ENCODE measurements at places on chromosomes 2 and 18.

GRCh38 chr2:176822060-176822459 lies 390.5 kb upstream of the HNRNPA3 start:
- DNase-seq, result no peak

- no peak for DNase-seq
Observed at GRCh38 chr18:45566025-45566740, 49.1 kb upstream of the SLC14A2 start.

DNA sequence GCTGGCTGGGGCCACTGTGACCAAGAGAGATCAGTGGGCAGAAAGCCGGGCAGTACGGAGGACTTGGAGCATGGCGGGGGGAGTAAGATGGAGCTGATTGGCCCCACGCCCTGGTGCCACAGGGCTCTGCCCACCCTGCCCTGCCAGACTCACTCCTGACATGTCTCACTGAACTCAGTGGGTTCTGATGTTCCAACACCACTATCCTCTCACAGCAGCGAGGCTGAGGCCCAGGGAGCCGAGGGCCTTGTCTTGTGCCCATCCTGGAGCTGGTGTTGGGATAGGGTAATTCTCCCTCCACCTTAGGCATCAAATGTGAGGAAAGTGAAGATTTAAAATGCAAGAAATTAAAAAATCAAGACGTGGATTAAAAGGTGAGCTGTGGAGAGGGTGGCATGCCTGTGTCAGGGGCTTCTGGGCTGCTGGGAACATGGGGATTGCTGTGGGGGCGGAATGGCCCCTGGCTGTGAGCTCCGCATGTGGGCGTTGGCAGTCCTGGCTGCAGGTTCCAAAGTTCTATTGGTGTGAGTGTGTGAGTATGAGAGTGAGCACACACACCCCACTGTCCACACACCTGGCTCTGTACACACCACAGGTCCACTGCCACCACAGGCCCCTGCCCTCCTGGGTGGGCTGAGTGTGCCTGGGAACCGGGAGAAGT lies 283.5 kb upstream of the HS6ST1 start:
- DNase-seq, result no peak

GRCh38 chr2:178882666-178883440 lies 75.6 kb upstream of the TTN start:
- DNase-seq, result no peak

DNA sequence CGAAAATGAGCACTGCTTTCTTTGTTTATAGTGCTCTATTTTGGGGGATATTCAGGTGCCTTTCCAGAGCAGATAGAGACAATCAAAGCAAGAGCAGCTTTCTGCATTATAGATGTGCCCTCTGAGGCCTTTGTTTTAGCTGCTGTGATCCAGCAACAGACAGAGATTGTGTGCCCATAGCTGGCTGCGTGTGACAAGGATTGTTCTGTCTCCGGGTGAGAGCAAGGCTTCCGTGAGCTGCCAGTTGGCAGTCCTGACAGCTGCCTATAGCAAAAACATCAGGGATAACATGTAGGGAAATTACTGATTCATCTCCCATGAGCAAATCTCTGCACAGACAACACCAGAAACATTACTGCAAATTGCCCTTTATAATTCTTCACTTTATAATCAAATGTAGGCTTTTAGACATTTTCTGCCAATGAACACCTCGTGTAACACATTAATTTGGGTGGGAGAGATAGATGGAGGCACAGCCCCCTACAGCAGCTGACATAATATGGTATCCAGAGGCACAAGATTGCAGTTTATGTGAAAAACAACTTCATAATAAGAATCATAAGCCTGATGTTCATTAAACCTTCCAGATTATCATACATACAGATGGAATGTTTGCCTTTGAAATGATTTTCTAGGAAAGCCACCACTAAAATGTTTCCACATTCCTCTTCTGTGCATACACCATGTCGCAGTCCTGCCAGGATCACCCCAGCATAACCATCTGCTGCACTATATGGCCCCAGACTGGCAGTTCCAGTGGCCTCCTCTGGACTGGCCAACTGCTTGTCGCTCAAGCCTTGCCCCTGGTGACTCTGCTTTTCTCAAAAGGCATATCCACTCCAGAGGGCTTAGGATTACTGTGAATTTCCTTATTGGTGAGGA lies 131.2 kb downstream of the TRIB2 start:
- no peak for DNase-seq

DNA sequence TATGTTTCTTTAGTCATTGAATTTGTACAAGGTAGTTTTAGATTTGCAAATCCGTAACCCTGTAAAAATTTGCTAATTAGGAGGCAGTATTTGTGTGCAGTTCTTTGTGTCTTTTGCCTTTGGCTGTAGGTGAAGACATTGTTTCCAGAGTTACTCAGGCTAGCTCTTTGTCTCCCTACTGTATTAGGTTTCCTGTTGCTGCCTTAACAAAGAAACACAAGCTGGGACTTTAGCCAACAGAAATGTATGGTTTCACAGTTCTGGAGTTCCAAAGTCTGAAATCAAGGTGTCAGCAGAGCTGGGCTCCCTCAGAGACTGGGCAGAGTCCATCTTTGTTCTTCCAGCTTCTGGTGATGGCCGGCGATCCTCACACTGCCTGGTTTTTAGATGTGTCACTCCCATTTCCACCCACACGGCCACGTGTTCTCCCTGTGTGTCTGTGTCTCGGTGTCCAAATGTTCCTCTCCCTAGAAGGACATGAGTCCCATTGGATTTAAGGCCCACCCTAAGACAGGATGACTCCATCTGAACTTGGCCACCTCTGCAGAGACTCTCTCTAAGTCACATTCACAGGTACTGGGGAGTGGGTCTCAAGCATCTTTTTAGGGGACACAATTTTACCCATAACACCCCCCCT lies 309.7 kb downstream of the GALR1 start:
- no peak for DNase-seq

GRCh38 chr2:160375802-160376469 lies 117.7 kb downstream of the RBMS1 start:
- no peak for DNase-seq

DNA sequence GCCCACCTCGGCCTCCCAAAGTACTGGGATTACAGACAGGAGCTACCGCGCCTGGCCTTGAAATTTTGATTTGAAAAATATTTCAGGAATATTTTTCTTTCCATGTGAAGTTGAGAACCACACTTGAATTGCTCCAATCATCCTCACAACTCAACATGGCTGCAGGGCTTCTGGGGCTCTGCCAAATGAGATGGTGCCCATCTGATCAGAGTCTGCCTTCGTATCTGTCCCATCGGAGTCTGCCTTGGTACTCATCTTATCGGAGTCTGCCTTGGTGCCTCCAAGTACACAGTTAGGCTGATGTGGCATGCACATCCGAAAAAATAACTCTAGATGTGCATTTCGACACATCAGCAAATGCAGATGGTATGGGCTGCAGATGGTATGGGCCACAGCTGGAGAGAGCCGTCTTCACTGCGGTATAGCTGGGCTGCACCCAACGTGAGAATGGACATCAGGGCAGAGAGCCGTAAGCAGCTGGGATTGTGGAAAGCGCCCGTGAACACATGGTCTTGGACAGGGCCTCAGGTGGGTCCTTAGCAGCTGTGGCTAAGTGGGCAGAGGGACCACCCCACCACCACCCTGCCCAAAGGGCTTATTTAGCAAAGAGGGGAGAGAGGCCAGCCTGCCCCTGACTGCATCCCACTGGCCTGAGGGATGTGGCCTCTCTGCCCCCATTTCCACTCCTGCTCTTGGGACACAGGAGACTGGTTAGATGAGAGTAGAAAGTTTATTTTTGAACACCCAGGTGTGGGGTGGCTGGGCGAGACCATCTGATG lies 52.1 kb upstream of the RBM44 start:
- no peak for DNase-seq

GRCh38 chr2:19369341-19369955 lies 11.0 kb upstream of the OSR1 start:
- no peak for DNase-seq

GRCh38 chr2:120772261-120772660 lies 36.6 kb downstream of the GLI2 start:
- DNase-seq, result no peak

DNA sequence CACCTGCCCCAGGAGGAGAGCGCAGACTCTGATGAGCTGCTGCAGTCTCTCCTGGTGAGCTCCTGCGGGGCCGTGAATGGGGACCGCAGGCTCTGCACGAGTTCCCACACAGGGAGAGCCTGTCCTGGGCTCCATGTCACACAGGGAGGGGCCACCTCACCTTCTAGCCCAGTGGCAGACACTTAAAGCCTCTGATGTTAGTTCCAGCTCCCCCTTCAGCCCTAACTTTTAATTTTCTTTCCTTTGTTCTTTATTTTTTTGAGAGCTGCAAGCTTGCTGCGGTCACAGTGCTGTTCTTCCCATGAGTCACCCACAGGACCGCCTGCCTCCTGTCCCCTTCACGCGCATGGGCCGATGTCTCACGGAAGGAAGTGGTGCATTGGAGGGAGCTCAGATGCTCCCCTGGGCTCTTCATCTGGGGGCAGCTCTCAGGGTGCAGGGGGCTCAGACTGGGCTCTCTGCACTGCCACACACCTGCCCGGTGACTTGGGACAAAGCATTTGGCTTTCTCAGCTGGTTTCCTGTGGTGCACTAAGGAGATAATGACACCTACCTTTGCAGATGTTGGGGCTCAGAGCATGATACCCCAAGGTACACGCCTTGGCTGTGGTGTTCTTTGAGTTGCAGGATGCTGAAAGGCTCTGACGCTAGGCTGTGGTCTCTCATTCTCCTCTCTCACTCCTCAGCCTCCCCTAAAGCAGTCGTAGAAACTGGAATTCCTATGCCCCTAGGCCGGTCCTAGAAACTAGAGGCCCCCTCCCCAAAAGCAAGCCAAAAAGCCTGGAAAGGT lies 37.2 kb upstream of the PXDN start:
- no peak for DNase-seq

GRCh38 chr2:231189571-231190495 lies 8.6 kb upstream of the ARMC9 start:
- DNase-seq, result no peak

DNA sequence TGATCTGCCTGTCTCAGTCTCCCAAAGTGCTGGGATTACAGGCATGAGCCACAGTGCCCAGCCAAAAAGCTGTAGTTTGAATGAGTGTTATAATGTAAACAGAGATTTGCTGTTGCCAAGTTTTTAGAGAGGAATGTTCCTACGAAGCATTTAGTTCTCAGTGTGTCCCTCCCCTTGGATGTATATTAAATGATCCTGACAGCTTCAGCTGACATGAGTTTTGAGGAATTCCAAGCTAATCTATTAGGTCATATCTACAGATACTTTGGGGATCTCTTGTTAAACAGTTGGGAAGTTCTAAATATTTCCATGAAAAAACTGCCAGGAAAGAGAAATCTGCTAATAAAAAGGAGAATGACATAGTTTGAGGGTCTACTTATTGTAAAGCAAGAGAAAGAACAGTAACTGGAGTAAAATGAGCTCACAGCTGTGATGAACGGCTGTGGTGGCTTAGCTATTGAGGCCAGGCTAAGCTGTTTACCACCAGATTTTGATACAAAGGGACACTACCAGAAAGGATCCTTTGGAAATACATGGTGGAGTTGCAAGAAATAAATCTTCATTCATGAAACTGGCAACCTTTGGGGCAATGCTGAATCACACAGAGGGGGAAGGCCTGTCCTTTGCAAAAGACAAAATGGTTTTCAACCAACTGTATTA lies 2.6 kb upstream of the STON1 start:
- no peak for DNase-seq

GRCh38 chr2:177295484-177295883 lies 31.0 kb upstream of the NFE2L2 start:
- no peak for DNase-seq

DNA sequence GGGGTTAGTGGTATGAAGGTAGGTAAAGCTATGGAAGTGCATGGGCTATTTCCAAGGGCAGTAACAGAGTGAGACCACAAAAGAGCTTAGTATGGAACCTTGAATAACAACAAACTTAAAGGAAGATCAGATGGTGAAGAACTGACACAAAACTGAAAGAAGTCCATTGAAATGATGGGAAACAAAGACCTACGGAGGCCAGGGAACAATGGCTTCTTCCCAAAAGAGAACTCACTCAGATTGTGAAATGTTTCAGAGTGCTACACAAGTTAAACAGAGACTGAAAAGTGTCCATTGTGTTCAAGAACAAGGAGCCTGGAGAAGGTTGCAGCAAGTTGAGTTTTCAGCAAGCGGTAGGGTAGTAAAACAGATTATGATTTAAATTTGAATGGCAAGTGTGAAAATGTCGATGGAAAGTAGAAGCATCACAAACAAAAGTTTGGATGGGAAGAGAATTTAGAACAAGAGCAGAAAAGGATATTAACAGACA lies 700.0 kb upstream of the NXPH2 start:
- no peak for DNase-seq

DNA sequence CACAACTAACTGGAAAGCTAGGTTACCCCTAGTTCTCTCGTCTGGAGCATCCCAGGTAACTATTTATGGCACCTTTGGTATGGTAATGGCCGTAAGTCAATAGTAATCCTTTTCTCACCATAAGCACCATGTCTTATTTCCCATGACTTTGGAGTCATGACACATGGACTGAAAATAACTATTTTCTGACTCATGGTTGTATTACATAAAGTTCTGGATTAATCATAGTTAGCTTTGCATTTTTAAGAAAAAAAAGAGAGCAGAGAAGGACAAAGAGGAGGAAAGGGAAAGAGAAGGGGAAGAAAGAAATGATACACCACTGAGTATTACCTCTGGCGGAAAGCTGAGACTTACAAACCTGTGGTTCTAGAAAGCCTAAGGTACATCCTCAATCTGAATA lies 99.3 kb downstream of the BIN1 start:
- no peak for DNase-seq

Data from activated T-helper 1 cell treated with anti-CD3 and anti-CD28 coated beads, Interleukin-2, amount 50 U/mL, for 16 hours (primary cell).